ENCODE measurements at places on chromosomes 2 and 18.

DNA sequence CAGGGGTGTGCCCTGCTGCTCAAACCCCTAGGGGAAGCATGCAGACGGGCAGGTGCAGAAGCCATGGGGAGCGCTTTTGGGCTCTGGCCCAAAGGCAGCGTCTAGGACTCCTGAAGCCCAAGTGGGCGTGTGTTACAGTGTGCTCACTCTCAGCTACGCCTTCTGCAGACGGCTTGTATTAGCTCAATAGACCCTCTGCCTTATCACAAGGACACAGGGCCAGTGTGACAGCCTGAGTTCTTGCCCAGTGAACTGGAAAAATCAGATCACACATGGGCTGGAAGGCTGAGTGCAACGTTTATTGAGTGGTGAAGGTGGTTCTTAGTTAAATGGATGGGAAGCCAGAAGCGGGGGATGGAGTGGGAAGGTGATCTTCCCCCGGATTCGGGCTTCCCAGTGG is 210.9 kb downstream of the CDH20 start:
- DNase-seq = no peak

DNA sequence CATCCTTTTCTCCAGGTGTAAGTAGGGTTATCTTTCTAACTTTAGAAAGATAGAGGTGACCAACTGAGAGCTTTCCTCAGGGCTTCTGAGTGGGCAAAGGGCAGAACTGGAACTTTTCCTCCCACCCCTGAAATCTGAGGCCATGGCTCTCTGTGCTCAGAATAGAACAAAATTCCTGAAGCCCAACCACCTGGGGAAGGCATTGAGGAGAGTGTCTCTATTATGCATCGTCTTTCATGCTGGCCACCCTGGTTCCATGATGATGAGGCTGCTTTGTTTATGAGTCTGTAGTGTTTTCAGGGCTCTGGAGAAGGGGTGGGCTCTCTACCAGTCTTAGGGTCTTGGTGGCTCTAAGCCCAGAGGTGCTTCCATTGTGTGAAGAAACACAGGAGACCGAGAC is 30.7 kb upstream of the IL1R1 start:
- DNase-seq = peak; percentile 51

DNA sequence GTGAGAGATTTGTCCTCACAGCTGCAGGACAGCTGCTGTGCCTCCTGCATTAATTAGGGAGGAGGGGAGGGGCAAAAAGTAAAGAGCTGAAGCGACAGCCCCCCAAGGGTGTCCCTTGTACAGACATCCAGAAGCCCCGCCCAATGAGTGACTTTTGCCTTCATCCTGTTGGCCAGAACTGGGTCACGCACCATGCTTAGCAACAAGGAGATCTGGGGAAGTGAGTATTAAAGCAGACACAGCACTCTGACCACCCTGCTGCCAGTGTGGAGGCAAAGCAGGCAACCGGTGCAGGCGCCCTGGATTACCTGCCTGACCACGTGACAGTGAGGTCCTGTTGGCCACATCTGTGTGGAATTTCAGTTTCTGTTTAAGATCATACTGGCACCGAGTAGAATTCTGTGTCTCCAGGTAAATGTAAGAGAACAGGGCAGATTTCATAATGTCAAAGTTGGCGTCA is 21.5 kb upstream of the BIN1 start:
- DNase-seq = no peak

DNA sequence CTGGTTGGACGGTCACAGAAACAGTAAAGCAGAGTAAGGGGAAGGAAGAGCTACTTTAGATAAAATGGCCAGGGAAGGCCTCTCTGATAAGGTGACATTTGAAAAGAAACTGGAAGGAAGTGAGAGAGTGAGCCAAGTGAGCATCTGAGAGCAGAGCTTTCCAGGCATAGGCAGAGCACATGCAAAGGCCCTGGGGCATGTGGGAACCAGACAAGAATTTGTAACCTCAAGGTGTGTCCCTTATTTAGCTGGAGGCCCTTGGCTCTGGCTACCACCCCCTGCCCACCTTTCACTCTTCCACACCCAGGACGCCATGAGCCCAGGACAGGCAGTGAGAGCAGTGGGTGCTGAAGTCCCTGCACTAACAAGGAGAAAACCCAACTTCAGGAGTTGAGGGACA is 116.0 kb downstream of the CELF4 start:
- DNase-seq = no peak

DNA sequence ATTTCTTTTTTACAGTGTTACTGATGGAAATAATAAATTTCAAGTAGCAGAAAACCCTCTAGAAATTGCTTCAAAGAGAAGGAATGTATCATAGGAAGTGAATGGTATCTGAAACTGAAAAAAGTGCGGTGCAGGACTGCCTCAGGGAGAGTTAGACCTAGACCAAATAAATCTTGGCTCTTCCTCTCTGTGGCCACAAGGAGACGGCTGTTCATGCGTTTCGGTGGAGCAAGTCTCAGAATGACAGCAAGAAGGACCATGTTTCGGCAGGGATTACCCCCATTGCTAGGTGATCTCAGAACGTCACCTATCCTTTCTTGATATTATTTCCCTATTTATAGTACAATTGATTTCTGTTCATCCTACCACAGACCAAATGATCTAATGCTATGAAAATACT is 522.3 kb downstream of the SOX11 start:
- DNase-seq = no peak

DNA sequence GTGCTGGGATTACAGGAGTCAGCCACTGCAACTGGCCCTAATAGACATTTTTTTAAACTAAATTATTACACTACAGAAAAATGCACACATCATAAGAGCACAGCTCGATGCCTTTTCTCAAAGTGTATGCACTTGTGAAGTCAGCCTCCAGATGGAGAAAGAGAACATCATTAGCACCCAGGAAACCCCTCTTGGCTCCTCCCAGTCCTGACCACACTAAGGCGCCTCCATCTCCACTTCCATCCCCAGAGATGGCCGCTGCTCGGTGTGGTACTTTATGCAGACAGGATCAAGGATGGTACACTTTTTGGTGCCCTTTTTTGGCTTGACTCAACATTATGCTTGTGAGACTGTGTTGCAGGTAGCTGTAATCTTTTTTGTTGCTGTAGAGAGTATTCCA is 34.8 kb downstream of the RRM2 start:
- no peak for DNase-seq

GRCh38 chr18:64513401-64513800 is 364.5 kb upstream of the LINC00305 start:
- no peak for DNase-seq

DNA sequence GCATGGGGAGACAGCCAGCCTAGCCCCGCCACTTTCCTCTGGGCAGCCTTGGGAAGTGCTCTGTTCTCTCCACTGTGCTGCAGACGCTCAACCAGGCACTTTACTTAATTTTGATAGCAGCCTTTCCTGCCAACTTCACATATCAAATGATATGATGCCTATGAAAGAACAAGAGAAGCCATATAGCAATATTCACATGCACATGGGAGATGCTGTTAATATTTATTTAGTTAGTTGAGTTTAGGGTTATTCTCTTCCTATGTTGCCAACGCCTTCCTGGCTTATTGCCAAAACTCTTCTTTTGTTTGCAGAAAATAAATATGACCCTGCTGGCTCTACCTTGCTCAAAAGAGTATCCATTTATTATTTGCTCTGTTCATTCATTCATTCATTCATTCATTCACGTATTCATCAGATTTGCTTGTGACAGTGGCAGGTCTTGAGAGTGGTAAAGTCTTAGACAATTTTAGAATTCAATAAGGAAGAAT is 99.3 kb downstream of the GATA6 start:
- DNase-seq = no peak

GRCh38 chr2:189566046-189566445 is 14.5 kb downstream of the SLC40A1 start:
- DNase-seq = peak; percentile 56

GRCh38 chr2:113209646-113210171 is 35.9 kb downstream of the PSD4 start:
- no peak for DNase-seq

- no peak for DNase-seq
Measured at GRCh38 chr2:54107903-54108615, 7.4 kb upstream of the ACYP2 start.

DNA sequence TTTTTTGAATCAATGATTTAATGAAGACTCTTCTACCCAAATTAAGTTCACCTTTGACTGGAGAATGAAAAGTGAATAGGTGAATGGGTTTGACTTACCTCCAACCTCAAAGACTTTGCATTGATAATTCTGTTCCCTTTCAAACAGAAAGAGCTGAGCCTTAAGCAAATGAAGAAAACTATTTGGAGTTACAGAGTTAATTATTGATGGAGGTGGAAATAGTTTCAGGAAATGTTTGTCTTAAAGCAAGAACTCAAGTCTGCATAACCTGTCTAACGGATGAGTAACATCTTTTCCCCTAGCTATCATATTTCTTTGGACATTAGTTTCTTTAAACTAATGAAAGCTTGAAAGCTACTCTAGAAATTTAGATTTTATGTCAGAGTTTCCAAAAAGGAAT is 166.5 kb downstream of the CERS6 start:
- no peak for DNase-seq

DNA sequence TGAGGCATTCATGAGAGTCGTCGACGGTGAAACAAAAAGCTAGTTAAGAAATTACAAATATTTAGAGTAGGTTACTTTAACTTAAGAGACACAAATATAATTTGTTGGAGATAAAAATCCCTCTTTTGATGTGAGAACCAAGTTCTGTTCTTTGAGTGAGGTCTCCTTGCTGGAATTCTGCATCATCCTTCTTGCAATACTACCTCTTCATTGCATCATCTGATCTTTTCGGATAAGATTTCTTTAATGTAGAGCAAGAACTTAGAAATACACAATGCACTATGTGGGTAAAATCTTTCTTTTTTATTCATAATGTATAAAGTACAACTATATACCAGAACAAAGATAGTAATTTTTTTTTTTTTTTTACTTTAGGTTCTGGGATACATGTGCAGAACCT is 118.4 kb downstream of the ARL4C start:
- peak; percentile 84 for DNase-seq

DNA sequence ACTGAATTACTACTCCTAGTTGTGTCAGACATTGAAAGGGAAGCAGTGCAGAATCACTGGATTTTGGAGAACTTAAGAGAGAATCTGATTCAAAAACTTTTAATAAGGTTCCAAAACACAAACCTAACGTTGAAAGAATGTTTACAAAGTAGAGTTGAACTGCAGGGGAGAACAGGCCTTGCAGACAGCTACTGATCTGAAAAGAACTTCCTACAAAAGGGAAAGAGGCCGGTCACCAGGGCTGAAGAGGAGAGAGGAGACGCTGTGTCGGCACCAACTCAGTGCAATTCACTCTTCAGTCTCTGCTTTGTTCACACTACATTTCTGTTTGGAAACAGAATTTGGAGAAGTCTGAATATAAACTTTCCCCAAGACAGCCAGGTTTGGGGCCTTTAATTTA is 124.0 kb downstream of the GAREM1 start:
- DNase-seq = no peak

GRCh38 chr2:46471-47345 is at the start of gene FAM110C:
FAM110C (minus strand) TSS chr2:46505; CDS start chr2:46385, 120 bp downstream.
- DNase-seq = peak; percentile 7

DNA sequence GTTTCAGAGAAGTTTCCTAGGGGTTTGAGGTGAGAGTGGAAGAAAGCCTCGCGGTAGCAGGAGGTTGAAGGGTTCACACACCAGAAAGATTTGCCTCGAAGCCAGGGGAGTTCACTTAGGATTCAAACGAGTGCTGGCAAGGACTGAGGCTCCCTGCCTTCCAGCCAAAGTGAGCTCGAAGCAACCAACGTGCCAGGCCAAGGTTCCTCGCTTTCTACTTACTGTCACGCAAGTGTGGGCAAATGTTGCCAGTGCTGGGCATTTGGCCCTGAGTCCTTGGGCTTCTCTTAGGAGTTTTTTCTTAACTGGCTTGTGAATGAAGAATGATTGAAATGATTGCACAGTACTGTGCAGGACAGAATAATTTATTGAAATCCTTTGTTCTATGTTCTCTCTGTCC is 53.6 kb downstream of the TMEM178A start:
- DNase-seq = no peak

DNA sequence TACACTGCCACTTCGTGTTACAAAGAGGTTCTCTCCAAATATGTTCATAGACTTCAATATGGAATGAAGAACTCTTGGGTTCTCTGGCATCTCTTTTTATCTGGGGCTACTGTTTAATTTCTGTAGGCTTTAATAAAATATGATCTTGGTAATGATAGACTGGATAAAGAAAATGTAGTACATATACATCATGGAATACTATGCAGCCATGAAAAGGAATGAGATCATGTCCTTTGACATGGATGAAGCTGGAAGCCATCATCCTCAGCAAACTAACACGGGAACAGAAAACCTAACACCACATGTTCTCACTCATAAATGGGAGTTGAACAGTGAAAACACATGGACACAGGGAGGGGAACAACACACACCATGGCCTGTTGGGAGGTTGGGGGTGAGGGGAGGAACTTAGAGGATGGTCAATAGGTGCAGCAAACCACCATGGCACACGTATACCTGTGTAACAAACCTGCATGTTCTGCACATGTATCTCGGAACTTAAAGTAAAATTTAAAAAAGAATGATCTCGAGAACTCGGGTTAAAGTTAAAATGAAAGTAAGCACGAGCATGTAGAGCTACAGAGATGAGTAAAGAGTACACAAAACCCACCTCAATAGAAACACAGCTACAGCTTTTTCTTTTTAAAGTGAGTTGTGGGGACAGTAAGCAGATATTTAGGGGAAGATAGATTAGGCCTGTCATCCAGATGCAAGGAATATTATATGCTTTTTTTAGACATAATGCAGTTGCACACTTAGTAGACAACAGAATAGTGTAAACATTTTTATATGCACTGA is 102.3 kb downstream of the SGPP2 start:
- no peak for DNase-seq

GRCh38 chr2:170339750-170340692 is 162.1 kb downstream of the MYO3B start:
- no peak for DNase-seq

- DNase-seq = peak; percentile 98
Measured at GRCh38 chr2:42835577-42836371, 43.4 kb upstream of the HAAO start.

- peak; percentile 54 for DNase-seq
Measured at GRCh38 chr2:171086352-171087290, 74.1 kb downstream of the TLK1 start.

- DNase-seq = peak; percentile 56
Measured at GRCh38 chr18:74897971-74898657, 300.4 kb downstream of the ZNF407 start.

GRCh38 chr2:170972296-170973224 is 43.5 kb downstream of the GORASP2 start:
- DNase-seq = no peak

- DNase-seq = no peak
Measured at GRCh38 chr18:46705521-46705920, 48.5 kb upstream of the LOXHD1 start.
